Smooth muscle cell of the umbilical artery (primary cell): ENCODE measurements at places on chromosomes 6 and 20. TPM values are rescaled to one million over a fixed set of nuclear protein-coding genes. Genes with fewer than 3 reads are reported as not detected.

Gene GATA5
- total RNA-seq: not detected in 2 replicates

Gene C20orf173
- total RNA-seq: not detected in 2 replicates

Gene SOBP
- 4.2 and 4.8 TPM in 2 replicates for total RNA-seq

Gene FAM162B
- not detected in 2 replicates for total RNA-seq

Gene TRIM15
- total RNA-seq: not detected in 2 replicates

Gene C6orf62
- total RNA-seq: 118 and 168 TPM in 2 replicates

Gene CRISP2
- total RNA-seq: not detected in 2 replicates

Gene ID4
- total RNA-seq: 2.4 and 2.6 TPM in 2 replicates

Gene ULBP3
- 4.5 and 16.6 TPM in 2 replicates for total RNA-seq

Gene MCCD1
- total RNA-seq: not detected in 2 replicates

Gene OSER1
- total RNA-seq: 29.3 and 40.1 TPM in 2 replicates

Gene CST7
- total RNA-seq: not detected in 2 replicates

Gene VAPB
- total RNA-seq: 16.9 and 27.4 TPM in 2 replicates

Gene ANGPT4
- total RNA-seq: not detected in 2 replicates

Gene EYS
- 0.05 TPM in 1 of 2 replicates, not detected in the other for total RNA-seq

Gene PXMP4
- 3.0 and 3.2 TPM in 2 replicates for total RNA-seq

Gene LST1
- not detected in 2 replicates for total RNA-seq

Gene GJA1
- total RNA-seq: 323 and 681 TPM in 2 replicates

Gene TPBG
- total RNA-seq: 52.9 and 62.7 TPM in 2 replicates

Gene GPR6
- not detected in 2 replicates for total RNA-seq

Gene DHX35
- total RNA-seq: 11.9 and 15.1 TPM in 2 replicates

Gene MYH7B
- 0.05 TPM in 1 of 2 replicates, not detected in the other for total RNA-seq

Gene CST1
- total RNA-seq: not detected in 2 replicates

Gene LAMP5
- total RNA-seq: not detected in 2 replicates

Gene PNPLA1
- total RNA-seq: 0.05 TPM in 1 of 2 replicates, not detected in the other

Gene FAM229B
- 14.0 and 35.9 TPM in 2 replicates for total RNA-seq

Gene CGA
- total RNA-seq: not detected in 2 replicates

Gene GRM1
- not detected in 2 replicates for total RNA-seq

Gene CST9
- not detected in 2 replicates for total RNA-seq

Gene F13A1
- total RNA-seq: not detected in 2 replicates

Gene BRPF3
- total RNA-seq: 13.4 and 23.5 TPM in 2 replicates

Gene PRL
- total RNA-seq: not detected in 2 replicates

Gene ID1
- 37.3 and 55.8 TPM in 2 replicates for total RNA-seq

Gene BNIP5
- not detected in 2 replicates for total RNA-seq

Gene WDR27
- total RNA-seq: 19.0 and 28.0 TPM in 2 replicates

Gene NKX2-2
- not detected in 2 replicates for total RNA-seq

Gene FILIP1
- 0.37 and 1.2 TPM in 2 replicates for total RNA-seq

Gene SCRT2
- not detected in 2 replicates for total RNA-seq

Gene TRAPPC3L
- total RNA-seq: 0.30 TPM in 1 of 2 replicates, not detected in the other

Gene DEF6
- total RNA-seq: 1.2 TPM in 2 replicates

Gene ALDH8A1
- total RNA-seq: 0.30 and 3.8 TPM in 2 replicates
